Stimulated activated CD8-positive, alpha-beta memory T cell treated with anti-CD3 and anti-CD28 coated beads, Interleukin-15, amount 100 ng/mL, for 1 hour (primary cell): ENCODE measurements at places on chromosomes 5 and 9.

- no peak for DNase-seq
Observed at GRCh38 chr5:96300976-96301375, 132.1 kb downstream of the PCSK1 start.

DNA sequence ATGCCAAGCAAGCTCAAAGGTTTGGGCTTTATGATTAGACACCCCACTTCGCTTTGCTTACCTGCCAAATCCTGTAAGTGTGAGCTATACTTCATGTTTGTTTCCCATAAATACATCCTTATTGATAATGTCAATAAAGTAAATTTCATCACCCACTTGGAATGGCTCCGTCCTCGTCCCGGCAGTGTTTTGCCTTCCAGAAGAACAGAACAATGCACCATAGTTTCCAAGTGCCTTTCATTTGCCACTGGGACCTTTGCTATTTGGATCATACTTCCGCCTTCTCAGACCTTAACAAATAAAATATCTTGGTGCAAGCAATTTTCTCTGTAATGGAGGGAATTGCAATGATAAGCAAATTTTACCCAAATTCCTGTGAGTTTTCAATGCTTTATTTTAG, 229.3 kb downstream of the PIK3R1 start:
- DNase-seq: no peak

DNA sequence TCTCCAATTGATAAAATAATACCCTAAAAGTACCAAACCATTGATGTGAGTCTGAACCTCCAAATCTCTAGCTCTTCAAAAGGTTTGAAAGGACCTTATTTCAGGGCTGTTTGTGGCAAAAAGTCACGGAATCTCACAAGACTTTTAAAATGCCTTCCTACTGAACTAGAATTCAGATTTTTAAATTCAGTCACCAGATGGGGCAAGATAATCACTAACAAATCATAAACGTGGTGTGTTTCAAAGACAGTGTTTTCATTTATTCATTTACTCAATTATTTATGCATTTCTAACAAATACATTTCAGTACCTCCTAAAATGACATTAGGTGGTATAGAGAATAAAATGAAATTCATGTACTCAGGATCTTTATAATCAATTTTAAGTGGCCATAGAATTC, 68.2 kb upstream of the SMC2 start:
- no peak for DNase-seq

- no peak for DNase-seq
Observed at GRCh38 chr9:94895668-94896067, 169.2 kb downstream of the AOPEP start.

DNA sequence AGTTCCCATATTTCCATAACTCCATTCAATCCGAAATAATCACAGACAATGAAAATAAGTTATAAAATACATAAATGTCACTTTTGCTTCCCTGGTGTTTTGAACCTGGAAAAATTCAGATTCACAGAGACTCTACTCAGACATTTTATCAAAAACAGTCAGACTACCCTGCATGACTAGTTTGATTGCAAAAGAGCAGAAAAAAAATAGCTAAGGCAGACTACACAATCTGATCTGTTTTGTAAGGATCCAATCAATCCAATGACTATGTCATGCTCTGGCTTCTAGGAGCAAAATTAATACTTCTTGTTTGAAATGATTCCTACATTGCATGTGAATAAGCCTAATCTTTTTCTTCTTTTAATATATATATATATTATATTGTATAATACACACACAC, 1262.6 kb downstream of the EFNA5 start:
- no peak for DNase-seq

GRCh38 chr5:125325488-125326149, 579.2 kb upstream of the ZNF608 start:
- no peak for DNase-seq

- no peak for DNase-seq
Observed at GRCh38 chr5:36079200-36079781, 12.6 kb upstream of the UGT3A2 start.

DNA sequence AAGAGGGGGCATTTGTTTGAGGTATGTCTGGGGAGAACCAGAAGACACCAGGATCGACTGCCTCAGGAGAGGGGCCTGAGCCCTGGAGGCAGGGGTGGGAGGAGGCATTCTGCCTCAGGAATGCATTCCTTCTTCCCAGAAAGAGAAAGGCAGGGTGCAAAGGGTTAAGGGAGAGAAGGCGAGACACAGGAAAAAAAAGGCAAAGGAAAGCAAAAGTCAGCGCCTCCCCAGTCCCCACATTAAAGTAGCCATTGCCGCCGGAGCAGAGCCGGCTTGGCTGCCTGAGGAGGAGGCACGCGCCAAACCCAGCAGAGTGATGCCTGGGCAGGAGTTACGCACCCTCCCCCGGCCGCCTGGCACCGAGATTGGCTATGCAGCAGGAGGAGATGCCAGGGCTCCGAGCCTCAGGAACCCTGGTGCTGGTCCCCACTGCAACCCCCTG, 123.8 kb upstream of the PHYKPL start:
- no peak for DNase-seq

- DNase-seq: no peak
Observed at GRCh38 chr5:53355931-53356330, 124.5 kb upstream of the FST start.

- DNase-seq: no peak
Observed at GRCh38 chr9:35229066-35229778, 67.4 kb downstream of the UNC13B start.

DNA sequence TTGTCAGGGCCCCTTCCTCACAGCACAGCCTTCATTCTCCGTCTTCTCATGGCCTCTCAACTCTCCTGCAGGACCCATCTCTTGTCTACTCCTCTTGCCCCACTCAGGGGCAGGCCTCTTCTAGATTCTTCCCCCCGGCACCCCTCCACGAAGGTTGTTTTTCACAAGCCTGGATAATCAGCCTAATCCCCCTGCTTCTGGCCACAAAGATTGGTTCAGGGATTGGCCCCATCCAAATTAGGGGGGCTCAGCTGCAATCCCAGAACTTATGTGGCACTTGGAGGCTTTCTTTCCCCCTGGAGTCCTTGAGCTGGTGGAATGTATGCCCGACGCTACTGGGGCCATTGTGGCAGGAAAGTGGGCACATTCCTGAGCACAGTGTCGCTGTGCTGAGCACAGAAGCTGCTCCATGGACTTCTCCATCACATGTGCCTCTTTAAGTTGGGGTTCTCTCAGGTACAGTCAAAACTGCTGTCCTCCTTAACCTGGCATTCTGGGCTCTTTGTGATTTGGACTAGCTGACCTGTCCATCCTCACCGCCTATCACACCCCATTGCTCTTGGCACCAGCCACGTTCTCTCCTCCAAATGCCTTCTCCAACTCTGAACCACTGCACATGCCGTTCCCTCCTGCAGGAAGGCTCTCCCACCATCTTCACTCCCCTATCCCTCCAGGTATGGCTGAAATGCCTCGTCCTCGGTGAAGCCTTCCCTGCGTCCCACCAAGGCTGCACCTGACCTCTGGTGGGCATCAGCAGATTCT, 66.8 kb upstream of the RNF130 start:
- no peak for DNase-seq

GRCh38 chr5:67976181-67976580, 239.4 kb upstream of the PIK3R1 start:
- no peak for DNase-seq
